ENCODE measurements at places on chromosomes 7 and 10. TPM values are rescaled to one million over a fixed set of nuclear protein-coding genes. Genes with fewer than 3 reads are reported as not detected.

The CALD1 gene
- polyA plus RNA-seq, result 804 TPM

The CLCN1 gene
- not detected for polyA plus RNA-seq

The RELN gene
- 7.6 TPM for polyA plus RNA-seq

The EVX1 gene
- not detected for polyA plus RNA-seq

The SPDYE3 gene
- not detected for polyA plus RNA-seq

The ADAMTS14 gene
- 4.6 TPM for polyA plus RNA-seq

The AKR1D1 gene
- not detected for polyA plus RNA-seq

The OAT gene
- polyA plus RNA-seq, result 182 TPM

The YAE1 gene
- 49.0 TPM for polyA plus RNA-seq

The SYT15B gene
- 0.11 TPM for polyA plus RNA-seq

The MMD2 gene
- not detected for polyA plus RNA-seq

The C10orf105 gene
- 0.01 TPM for polyA plus RNA-seq

The ACSM6 gene
- not detected for polyA plus RNA-seq

The PPRC1 gene
- polyA plus RNA-seq, result 18.5 TPM

The AMZ1 gene
- polyA plus RNA-seq, result 0.67 TPM

The SRRM3 gene
- polyA plus RNA-seq, result 2.0 TPM

The BMI1 gene
- polyA plus RNA-seq, result 50.4 TPM

The ERVW-1 gene
- not detected for polyA plus RNA-seq

The CPA5 gene
- polyA plus RNA-seq, result 0.14 TPM
